ENCODE measurements at places on chromosomes 3 and 15. TPM values are rescaled to one million over a fixed set of nuclear protein-coding genes. Genes with fewer than 3 reads are reported as not detected.

DNA sequence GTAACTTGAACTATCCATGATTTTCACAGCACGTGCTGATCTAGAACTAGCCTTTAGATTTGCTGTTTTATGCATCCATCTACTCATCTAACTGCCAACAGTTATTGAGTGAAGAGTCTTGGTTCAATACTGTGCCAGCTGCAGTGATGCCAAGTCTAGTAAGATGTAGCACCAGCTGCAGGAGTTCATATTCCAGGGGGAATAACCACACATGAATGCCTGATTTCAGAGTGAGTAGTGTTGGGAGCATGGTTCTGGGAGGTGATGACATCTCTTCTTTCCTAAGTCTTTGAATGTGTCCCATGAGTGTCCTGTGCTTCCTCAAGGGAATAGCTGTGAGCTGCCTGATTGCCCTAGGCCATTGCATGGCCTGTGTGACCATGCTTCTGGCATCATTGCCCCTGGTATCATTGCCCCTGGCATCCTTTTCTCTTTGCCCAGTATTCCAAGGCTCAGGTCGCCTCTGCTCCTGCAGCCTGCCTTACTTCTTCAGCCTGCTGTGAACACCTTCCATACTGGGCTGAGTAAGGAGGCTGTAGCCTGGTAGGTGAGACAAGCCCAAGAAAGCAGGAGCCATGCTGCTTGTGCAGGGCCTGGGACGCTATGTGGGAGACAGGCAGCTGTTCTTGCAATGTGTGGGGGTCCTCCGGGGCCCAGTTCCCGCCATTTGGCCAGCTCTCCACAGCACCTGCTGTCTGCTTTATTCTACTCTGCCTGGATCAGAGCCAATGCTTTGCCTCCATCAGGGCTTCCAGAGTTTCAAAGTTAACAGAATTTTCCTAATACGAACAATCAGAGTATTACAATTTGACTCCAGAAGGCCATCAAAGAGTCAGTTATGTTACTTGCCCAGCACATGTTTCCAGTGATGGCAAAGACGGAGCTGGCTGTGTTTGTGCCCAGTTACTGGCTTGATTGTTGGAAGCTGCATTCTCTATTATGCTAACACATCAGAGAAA lies 73.2 kb downstream of the CLSTN2 start:
- no peaks in the 10 kb centered on the region for H3K4me1 ChIP-seq
- no peak overlapping the region for H3K4me3 ChIP-seq
- H3K27ac ChIP-seq: no peak overlapping the region
- H3K27me3 ChIP-seq: no peaks in the 10 kb centered on the region
- no peak for DNase-seq

The PLA2G4D gene
- not detected for total RNA-seq

The BFSP2 gene
- total RNA-seq: not detected

- no peaks in the 10 kb centered on the region for H3K36me3 ChIP-seq
- H3K27ac ChIP-seq: no peak overlapping the region
- no peaks in the 10 kb centered on the region for H3K4me1 ChIP-seq
- no peak overlapping the region for H3K4me3 ChIP-seq
- no peaks in the 10 kb centered on the region for H3K27me3 ChIP-seq
These were observed 94.7 kb upstream of the TUSC7 start for GRCh38 chr3:116614795-116615362.

DNA sequence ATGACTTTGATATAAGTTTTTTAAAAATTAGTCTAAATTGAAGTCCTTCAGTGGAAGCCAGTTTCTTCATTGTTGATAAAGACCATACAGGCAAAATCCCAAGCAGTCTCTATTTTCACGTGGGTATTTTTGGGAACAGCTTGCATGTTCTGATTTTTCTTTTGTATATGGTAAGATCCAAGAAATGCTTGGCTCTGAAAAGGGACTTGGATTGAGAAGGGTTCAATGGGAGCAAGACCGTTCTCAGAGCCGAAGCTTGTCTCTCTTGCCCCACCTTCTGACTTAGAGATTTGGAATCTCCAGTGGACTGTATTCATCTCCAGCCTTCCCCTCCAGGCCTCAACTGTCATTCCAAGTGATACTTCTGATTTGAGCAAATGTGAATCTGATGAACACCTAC lies 175.5 kb downstream of the CHDH start:
- no peak overlapping the region for H3K27ac ChIP-seq
- H3K4me1 ChIP-seq: no peaks in the 10 kb centered on the region
- H3K4me3 ChIP-seq: no peak overlapping the region
- H3K36me3 ChIP-seq: no peaks in the 10 kb centered on the region
- DNase-seq: no peak

GRCh38 chr15:29986946-29987345 lies 95.8 kb upstream of the GOLGA8J start:
- H3K27me3 ChIP-seq: no peaks in the 10 kb centered on the region
- no peaks in the 10 kb centered on the region for H3K36me3 ChIP-seq
- H3K4me3 ChIP-seq: no peak overlapping the region
- no peaks in the 10 kb centered on the region for H3K4me1 ChIP-seq
- no peak for DNase-seq

The ANKDD1A gene
- total RNA-seq: 3.0 TPM

The TUSC7 gene
- total RNA-seq: not detected

DNA sequence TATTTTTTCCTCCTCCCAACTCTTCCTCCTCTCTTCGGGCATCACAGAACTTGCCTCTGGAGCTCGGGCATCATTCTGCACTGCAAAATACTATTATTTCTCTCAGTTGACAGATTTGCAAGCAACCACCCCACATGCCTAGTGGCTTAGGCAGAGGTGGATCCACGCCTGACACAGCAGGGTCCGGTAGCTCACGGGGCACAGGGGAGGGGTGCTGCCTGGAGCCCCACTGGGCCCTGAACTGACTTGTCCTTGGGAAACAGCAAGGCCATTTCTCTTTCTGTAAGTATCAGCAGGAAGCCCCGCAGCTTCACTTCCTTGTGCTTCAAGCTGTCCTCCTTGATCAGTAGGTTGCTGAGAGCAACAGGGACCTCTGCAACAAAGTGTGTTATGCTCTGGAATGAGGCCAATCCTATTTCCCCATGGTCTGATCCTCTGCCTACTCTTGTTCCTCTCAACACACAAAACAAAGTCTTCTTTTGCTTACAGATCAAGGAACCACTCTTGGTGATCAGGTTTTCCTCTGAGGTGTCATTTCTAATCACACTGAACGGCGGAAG lies 69.1 kb downstream of the FAM174B start:
- DNase-seq: no peak
- no peaks in the 10 kb centered on the region for H3K27me3 ChIP-seq
- H3K27ac ChIP-seq: no peak overlapping the region
- H3K4me3 ChIP-seq: no peak overlapping the region

The IQCF5 gene
- total RNA-seq: not detected

DNA sequence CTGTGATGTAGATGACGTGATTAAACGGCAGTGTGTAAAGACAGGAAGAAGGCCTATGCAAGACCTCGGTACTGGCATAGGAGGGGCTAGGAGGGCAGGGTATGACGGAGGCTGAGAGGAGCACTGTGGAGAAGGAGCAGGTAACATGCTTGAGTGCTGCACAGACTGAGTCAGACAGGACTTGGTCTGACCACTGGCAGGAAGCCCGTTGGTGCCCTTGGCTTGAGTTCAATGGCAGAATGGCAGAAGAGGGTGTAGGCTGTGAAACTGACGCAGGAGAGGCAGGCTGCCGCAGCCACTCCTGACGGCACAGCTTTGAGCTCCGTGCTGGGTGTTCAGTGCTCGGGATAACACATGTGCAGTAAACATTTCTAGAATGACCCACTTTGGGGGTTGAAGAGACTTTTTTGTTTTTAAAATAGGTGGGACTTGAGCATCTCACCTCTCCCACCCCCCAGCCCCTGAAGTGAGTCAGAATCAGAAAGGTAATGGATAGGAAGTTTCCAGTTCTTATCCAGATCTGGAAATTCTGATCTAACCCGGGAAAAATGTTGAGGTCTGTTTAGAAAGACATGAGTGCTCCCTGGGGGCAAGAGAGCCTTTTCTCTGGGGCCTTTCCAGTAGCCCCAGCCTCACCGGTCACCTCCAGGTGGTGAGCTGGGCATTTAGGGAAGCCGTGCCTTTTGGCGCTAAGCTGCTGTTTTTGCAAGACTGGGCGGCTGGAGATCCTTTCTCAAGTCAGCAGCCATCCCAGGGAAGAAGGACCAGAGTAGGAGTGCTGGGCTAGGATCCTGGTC lies 126.4 kb downstream of the RPLP1 start:
- peaks cover 15% of the 10 kb centered on the region for H3K4me1 ChIP-seq
- DNase-seq: no peak
- H3K36me3 ChIP-seq: no peaks in the 10 kb centered on the region
- no peak overlapping the region for H3K4me3 ChIP-seq

The PIGZ gene
- total RNA-seq: 0.49 TPM

- no peaks in the 10 kb centered on the region for H3K36me3 ChIP-seq
- no peak overlapping the region for H3K27ac ChIP-seq
- H3K4me1 ChIP-seq: no peaks in the 10 kb centered on the region
- H3K27me3 ChIP-seq: peaks cover 12% of the 10 kb centered on the region
These were observed 50.4 kb upstream of the LARS2 start for GRCh38 chr3:45337839-45338470.

DNA sequence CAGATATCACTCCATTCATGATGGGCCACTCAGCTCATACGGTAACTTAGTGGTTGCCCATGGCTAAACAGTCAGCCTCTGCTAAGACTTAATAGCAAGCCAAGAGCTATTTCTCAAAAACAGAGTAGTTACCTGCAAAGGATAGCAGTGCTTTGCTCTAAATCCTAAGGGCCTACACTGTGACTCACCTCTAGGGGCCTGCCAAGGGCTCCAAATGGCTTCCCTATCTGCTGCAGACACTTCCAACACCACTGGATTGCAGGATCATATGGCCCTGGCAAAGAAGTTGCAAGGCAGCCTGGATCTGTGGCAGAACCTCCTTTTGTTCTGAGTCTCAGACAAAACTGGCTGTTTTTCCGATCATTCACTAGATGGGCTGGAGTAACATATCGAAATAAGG lies 17.8 kb downstream of the CGGBP1 start:
- H3K36me3 ChIP-seq: no peaks in the 10 kb centered on the region
- H3K27me3 ChIP-seq: no peaks in the 10 kb centered on the region

DNA sequence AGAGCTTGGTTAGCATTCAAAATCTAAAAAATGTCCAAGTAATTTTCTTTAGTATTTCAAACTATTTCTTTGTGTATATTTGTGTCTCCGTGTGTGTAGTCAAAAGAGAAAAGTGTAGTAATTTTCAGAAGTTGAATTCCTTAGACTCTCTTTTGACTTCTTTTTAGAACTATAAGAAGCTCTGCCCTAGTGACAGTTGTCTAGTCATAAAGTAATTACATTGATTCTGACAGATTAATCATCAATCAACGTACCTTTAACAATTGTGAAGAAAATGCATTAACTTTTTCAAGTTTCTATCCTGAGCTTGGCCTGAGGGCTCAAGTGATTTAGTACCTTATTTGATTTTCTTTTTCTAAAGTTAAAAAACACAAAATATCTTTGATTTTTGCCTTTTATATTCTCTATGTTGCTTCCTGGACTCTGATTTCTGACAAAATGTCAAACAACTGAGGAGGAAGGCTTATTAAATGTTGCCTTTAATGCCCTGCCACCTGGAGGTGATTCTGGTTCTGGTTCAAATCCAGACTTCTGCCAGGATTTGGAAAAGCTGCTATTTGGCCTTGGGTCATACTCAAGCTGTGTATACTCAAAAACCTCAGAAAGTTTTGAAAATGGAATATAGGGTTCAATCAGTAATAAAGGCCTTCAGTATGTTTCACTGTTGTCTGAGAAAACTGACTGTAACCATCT lies 653.6 kb downstream of the NSUN3 start:
- H3K4me1 ChIP-seq: no peaks in the 10 kb centered on the region
- no peak for DNase-seq
- H3K4me3 ChIP-seq: no peak overlapping the region
- H3K27ac ChIP-seq: no peak overlapping the region
- H3K36me3 ChIP-seq: no peaks in the 10 kb centered on the region
- no peaks in the 10 kb centered on the region for H3K27me3 ChIP-seq

The C15orf61 gene
- 5.7 TPM for total RNA-seq

DNA sequence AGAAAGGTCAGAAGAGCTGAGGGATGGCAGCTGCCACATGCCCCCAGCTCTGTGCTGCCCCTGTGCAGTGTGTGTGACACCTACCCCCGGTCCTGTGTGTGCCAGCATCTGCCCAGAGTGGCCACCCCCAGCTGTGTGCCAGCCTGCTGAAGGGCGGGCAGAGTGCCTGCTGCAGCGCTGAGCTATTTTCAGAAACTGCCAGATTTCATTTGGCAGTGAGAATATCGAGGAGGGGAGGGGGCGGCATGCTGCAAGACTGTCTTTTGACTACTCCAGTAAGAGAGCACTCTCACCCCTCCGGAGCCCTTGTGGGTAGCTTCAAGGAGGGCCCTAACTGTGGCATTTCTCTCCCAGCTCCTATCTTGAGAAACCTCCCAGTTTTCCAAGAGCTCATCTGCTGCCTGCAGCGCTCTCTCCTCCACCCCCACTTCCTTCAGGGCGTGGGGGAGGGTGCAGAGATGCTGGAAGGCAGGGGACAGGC lies 25.2 kb upstream of the DOCK3 start:
- DNase-seq: no peak
- H3K27ac ChIP-seq: no peak overlapping the region
- no peak overlapping the region for H3K4me3 ChIP-seq

GRCh38 chr15:26691249-26691648 lies 81.6 kb downstream of the GABRB3 start:
- H3K4me1 ChIP-seq: no peaks in the 10 kb centered on the region
- H3K36me3 ChIP-seq: no peaks in the 10 kb centered on the region
- no peaks in the 10 kb centered on the region for H3K27me3 ChIP-seq

The FAM107A gene
- total RNA-seq: not detected

DNA sequence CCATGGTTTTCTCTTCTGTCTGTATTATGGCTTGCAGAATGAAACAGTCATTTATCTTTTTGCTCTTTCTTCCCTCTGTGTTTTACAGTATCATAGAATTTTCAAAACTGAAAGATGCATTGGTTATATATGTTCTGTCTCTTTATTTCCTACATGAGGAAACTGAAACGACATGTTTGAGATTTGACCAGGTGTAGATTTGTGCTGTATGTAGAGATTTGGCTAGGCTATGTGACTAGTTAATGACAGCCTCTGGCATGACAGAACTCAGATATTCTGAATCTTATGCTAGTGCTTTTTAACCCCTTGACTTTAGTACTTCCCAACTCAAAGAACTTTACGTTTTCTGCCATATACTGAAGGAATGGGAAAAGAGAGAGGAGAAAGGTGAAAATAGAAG lies 151.0 kb downstream of the TCF12 start:
- no peaks in the 10 kb centered on the region for H3K36me3 ChIP-seq
- no peak overlapping the region for H3K27ac ChIP-seq
- no peak overlapping the region for H3K4me3 ChIP-seq
- peaks cover 7% of the 10 kb centered on the region for H3K4me1 ChIP-seq
- no peaks in the 10 kb centered on the region for H3K27me3 ChIP-seq

The GPR160 gene
- 2.9 TPM for total RNA-seq

GRCh38 chr3:25465266-25465860 lies 37.3 kb downstream of the RARB start:
- H3K4me3 ChIP-seq: no peak overlapping the region
- no peak for DNase-seq
- H3K27me3 ChIP-seq: no peaks in the 10 kb centered on the region
- no peaks in the 10 kb centered on the region for H3K4me1 ChIP-seq
- H3K36me3 ChIP-seq: no peaks in the 10 kb centered on the region
- H3K27ac ChIP-seq: no peak overlapping the region

The GOLGA8O gene
- total RNA-seq: not detected
